Tracheal epithelial cell (primary cell): ENCODE measurements at places on chromosomes 6 and 20. TPM values are rescaled to one million over a fixed set of nuclear protein-coding genes. Genes with fewer than 3 reads are reported as not detected.

The SGK2 gene
- 0.21 and 1.4 TPM in 2 replicates for total RNA-seq

The PCK1 gene
- not detected in 2 replicates for total RNA-seq

The TSPO2 gene
- not detected in 2 replicates for total RNA-seq

The DSP gene
- total RNA-seq, result 710 and 886 TPM in 2 replicates

The RAD21L1 gene
- total RNA-seq, result not detected in 2 replicates

The GTF3C6 gene
- total RNA-seq, result 26.4 and 34.0 TPM in 2 replicates

The HLA-DQA1 gene
- total RNA-seq, result 0.24 TPM in 1 of 2 replicates, not detected in the other

The FOXF2 gene
- total RNA-seq, result not detected in 2 replicates

The ZNF512B gene
- total RNA-seq, result 7.2 and 7.9 TPM in 2 replicates

The RGS17 gene
- total RNA-seq, result 3.4 and 3.6 TPM in 2 replicates

The PNPLA1 gene
- total RNA-seq, result not detected in 2 replicates

The TRERF1 gene
- 0.96 and 3.8 TPM in 2 replicates for total RNA-seq

The PRRT1 gene
- total RNA-seq, result not detected in 2 replicates

The TAF8 gene
- total RNA-seq, result 14.5 and 15.8 TPM in 2 replicates
